ENCODE measurements at places on chromosomes 13 and 19.

GRCh38 chr13:48068036-48068435 is 26.9 kb downstream of the MED4 start:
- ATAC-seq, result no peak

GRCh38 chr13:106535552-106536243 is at the start of gene EFNB2:
Gene EFNB2 (minus strand): TSS chr13:106535662. CDS start chr13:106534964, 698 bp downstream.
- peak; percentile 93 for ATAC-seq

DNA sequence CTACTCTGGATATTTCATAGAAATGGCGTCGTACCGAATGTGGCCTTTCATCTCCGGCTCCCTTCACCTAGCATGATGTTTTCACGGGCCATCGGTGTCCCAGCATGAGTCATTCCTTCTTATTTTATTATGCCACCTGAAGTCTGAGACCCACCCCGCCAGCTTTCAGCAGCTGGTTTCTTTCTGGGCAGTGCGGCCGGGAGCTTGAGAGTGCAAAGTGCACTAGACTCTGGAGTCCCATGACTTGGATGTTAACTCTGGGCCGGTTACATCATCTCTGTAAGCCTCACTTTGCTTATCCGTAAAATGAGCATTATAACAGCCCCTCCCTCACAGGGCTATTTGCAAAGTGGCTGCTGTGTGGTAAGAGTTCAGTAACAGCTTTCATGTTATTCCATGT is 5.8 kb upstream of the KMT5C start:
- ATAC-seq, result no peak

- no peak for ATAC-seq
These were observed 6.5 kb upstream of the OPA3 start for GRCh38 chr19:45591004-45591637.

DNA sequence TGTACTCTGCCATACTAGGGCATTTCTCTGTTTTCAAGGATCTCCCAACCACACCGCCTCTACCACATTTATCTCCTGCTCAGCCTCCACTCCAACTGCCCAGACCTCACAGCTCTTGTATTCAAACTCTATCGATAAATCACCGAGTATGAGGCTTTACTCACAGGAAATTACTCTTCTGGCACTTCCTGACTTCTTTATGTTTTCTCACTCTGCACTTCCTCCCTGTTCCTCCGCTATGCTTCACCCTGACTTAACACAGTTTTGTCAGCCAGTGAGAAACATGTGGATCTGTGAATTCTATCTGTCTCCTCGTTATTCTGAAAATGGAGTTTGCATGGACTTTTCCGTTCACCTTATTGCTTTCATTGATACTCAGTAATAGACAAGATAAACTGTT is 2.6 kb upstream of the CARD8 start:
- ATAC-seq, result no peak

GRCh38 chr19:39224910-39225309 is 19.9 kb downstream of the IFNL3 start:
- ATAC-seq, result no peak

DNA sequence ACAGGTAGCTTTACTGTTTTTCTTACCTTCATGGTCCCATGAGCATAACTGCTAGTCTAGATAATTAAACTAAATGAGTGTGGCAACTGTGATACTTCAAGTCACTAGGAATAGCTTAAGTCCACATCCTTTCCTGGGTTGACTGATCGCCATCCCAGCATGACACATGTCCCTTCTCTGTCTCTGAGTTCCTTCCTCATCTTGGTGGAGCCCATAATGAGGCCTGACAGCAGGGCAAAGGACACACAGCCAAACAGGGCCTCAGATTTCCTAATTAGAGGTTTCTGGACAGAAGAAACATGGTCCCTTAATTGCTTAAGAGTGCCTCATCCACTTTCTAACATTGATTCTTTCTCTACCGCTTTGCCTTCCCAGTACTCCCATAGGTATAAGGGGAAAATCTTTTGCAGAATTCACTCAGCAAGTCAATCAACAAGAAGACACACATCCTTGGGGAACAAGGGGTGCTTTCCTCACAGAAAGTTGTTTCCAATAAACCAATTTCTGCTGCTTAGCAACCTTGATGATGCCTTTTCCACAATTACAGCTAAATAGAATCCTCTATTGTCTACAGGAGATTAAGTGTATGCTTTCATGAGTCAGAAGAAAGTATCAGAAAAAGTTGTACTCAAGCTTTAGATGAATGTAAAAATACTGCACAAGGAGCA is 208.3 kb upstream of the SERP2 start:
- no peak for ATAC-seq

DNA sequence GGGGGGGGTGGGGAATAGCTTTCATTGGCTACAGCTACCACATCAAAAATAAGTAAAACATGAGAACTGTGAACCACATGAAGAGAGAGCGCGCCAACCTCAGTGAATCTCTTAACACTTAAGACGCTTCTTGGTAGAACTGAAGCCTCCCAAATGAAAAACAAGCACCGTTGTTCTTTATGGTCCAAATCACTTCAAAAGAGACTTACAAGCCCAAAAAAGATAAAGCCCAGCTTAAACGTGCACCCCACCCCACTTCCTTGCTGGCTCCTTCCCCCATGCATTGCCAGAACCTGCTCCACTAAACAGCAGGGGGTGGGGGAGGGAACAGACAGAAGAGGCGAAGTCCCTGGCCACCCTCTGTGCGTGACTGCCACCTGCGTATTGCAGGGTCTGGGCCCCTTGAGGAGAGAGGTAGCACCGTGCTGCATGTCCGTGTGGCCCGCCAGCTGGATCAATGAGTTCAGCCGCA is 479.1 kb downstream of the FOXO1 start:
- no peak for ATAC-seq

DNA sequence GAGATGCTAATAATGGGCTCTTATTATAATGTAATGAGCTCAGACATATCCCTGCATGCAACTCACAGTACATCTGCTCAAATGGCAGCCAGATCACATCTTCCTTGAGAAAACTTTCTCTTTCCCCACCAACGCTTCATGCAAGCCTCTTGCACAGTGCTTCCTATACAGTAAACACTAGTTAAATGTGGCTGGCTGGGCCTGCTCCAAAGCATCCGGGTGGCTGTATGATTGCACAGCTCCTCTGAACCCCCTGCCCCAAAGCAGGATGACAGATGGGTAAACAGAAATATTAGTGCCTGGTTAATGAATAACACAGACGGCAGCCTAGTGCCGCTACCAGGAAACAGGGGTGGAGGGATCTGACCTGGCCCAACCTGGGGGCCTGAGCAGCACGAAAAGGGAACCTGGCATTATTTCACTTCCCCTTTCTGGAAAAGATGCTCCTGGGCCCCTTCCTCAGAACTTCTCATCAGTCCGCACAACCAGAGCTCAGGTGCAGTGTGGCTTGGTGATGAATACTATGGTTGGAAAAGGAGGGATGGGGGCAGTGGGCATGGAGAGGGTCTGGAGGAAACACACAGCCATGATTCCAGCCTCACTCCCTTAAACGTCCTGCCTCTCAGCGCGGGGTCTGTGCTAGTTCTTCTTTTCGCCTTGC is 10.8 kb downstream of the FFAR2 start:
- no peak for ATAC-seq

DNA sequence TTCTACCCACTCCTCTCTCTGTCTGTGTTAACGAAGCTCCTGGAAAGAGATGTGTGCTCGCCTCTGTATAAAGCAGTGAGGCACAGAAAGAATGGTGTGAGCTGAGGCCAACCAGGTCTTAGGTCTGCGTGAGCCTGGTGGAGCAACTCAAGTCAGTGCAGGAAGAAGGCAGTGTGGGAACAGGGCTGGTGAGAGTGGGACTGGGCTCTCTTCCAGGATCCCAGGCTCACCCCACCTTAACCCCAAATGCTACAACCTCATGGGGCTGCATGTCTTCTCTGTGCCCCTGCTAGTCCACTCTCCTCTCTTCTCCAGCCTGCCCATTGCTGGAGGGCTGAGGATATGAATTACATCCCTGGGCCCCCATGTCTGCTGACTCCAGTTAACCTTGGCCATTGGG is 127.4 kb downstream of the DCT start:
- ATAC-seq, result no peak

GRCh38 chr19:43806848-43807247 is 4.6 kb upstream of the LYPD5 start:
- ATAC-seq, result no peak

DNA sequence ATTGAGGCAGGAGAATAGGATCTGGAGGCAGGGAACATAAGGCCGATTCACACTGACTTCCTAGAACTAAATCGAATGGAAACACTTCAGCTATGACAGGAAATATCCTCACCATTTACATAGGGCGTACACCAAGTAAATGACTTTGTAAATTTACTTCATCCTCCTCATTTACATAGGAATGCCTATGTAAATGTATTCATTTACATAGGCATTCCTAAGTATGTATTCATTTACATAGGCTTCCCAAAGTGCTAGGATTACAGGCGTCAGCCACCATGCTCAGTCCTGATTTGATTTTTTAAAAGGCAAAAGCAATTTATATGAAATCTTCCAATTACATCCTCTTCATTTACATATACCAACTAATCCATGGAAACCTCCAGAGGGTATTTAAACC is 133.1 kb upstream of the RFC3 start:
- ATAC-seq, result no peak

DNA sequence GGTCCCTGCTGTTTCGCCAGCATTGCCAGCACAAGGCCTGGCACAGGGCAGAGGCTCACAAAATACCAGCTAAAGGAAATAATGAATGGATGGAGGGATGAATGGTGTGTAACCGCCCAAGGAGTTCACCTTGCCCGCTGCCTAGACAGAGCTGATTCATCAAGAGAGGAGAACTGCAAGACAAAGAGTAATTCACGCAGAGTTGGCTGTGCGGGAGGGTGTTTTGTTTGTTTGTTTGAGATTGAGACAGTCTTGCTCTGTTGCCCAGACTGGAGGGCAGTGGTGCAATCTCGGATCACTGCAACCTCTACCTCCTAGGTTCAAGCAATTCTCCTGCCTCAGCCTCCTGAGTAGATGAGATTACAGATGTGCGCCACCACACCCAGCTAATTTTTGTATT is 3.0 kb downstream of the OPA3 start:
- ATAC-seq, result no peak

GRCh38 chr19:38952395-38953165 is 21.8 kb downstream of the MRPS12 start:
- ATAC-seq, result no peak

- no peak for ATAC-seq
These were observed 1248.9 kb upstream of the MIR17HG start for GRCh38 chr13:90098577-90098976.

GRCh38 chr13:28566891-28567290 is 72.0 kb upstream of the FLT1 start:
- ATAC-seq, result no peak

GRCh38 chr13:42762917-42763316 is 18.5 kb upstream of the FAM216B start:
- no peak for ATAC-seq

DNA sequence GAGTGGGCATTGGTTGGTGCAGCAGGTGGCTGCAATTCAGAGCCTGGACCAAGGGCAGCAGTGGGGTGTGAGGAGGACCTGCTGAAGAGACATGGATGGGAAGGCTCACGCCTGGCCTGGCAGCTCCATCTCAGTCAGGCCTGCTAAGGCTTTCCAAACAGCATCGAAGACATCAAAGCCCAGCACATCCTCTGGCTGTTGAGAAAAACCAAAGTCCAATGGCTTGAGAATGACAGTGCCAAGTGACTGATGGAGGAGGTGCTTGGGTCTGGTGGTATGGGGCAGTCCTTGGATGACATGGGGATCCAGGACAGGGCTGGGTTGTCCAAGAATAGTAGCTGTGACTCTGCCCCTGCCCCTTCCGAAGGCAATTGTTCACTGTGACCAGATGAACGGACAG is 19.0 kb upstream of the XPO4 start:
- ATAC-seq, result no peak

Data from gastroesophageal sphincter (tissue), 4 donors.